Hindlimb muscle (tissue), 1 donor: ENCODE measurements at places on chromosomes 3 and 15.

GRCh38 chr3:23264413-23264812 is 61.3 kb downstream of the UBE2E2 start:
- DNase-seq: no peak

GRCh38 chr3:172259111-172259541 is 189.1 kb downstream of the GHSR start:
- peak; percentile 64 for DNase-seq

GRCh38 chr3:62686503-62687294 is 188.5 kb downstream of the CADPS start:
- no peak for DNase-seq

DNA sequence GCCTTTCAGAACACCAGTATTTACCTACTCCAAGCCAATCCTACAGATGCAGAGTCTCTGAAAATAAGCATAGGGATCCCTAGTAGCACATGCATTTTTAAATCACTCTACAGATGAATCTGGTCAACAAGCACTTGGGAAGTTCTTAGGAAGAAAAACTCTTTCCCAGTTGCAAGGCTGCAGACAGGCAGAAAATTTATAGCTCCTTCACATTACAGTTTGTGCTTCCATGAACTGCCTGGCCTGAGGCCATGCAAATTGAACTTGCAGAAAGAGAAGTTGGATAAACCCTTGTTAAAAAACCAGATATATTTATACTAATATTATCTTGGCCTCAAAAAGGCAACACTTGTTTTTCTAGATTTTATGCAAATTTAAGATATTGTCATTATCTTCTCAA is 256.9 kb downstream of the EPHA3 start:
- DNase-seq: peak; percentile 72

DNA sequence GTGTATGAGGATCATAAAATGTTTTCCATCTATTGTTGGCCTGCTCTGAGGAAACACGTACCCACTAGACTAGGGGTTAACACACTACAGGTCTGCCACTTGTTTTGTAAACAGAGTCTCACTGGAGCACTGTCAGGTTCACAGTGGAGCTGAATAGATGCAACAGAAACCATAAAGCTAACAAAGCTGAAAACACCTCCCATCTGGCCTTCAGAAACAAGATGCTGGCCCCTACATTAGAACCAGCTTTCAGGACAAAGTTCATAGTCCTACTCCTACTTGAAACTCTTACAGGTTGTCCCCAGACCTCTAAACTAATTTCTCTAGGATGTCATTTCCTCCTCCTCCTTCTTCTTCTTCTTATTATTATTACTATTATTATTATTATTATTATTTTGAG is 42.3 kb downstream of the SNX4 start:
- DNase-seq: no peak

GRCh38 chr3:18866899-18867298 is 281.4 kb upstream of the KCNH8 start:
- DNase-seq: no peak

GRCh38 chr15:73979636-73980035 is 12.5 kb downstream of the STOML1 start:
- no peak for DNase-seq

DNA sequence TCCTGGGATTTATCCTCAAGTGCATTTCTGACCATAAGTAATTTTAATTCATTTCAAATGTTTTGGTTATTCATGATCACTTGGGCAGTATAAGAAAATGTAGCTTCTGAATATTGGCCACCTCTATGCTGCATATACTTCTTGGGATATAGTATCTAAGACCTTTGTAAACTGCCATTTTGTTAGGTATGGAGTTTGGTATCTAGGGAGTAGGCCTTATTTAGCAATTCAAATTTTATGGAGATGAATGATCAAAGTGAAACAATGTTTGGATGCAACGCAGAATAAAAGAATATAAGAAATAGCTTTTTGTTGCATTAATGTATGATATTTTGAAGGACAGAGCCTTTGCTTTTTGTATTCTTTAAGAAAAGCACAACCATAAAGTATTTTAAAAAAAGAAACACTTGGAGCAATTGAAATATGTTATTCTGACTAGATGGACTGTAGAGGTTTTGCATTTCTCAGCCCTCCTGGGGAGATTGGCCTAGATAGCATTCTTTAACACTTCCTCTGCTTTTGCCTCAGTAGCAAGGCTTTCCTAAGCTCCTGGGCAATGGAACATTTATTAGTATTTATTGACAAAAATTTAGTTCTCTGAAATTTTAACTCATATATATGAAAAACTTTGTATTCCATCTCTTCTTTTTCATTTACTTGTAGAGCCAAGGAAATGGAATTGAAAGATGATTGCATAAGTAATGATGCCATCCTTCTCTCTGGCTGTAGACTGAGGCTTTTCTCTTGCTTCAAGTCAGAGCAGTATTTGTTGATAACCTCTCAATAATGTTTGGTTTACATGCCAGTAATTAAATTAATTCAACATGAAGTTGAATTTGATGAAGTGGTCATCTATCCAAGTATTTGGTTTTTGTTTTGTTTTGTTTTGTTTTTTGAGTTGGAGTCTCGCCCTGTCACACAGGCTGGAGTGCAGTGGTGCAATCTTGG is 61.8 kb upstream of the UTS2B start:
- no peak for DNase-seq

DNA sequence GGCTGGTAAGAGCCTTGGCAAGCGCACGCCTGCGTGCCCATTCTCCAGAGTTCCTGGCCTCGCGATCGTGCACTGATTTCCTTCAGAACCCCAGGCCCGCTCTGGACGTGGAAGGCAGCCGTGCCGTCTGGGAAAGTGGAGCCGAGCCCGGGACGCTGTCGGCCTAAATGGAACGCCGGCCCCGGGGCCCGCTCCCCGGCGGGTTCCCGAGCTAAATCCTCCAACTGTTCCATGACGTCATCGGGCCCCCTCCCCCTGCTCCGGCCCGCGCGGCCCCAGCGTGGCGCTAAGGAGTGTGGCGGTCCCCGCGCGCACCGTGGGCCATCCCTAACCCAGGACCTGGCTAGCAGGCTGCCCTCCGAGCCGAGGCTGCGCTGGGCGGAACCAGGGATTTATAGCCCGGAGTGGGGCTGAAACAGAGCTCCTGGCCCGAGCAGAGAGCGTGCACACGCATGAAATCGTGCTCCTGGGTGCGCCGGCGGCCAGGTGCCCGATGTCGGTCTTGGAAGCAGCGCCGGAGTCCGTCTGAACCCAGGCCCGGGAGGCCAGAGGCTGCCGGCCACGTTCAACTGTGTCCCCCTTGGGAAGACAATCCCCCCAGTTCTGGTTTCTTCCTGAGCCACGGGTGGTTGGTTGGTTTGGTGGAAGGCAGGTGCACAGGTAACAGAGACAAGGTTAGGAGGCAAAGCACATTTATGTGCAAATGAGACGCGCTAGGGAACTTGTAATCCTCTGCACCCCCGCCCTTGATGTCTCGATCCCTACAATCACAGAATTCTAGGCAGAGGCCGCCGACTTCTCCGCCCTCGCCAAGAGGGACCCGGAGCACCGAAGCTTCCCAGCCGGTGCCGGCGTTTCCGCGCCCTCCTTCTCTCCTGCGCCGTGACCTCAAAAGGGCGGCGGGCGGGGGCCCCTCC is 84.9 kb upstream of the ETV5 start:
- DNase-seq: peak; percentile 69

DNA sequence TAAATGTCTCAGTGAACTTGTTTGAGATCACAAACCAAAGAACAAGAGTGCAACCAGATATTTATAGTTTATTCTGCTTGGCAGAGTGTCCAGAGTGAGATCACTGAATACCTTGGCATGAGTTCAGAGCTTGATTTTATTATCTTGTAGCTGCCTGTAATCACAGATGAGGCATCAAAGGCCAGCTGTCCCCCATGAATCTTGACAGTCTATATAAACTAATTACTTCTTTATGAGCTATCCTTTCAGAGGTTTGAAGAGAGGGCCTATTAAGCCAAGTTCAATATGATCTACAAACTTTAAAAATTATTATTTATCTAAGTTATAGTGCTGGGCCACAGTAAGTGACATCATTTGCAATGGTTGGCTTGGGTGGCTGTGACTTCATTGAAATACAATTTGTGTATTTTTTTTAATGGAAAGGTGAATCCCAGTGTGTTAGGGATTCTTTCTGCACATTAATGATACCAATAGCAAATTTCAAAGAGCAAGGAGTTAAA is 251.5 kb downstream of the CLSTN2 start:
- DNase-seq: peak; percentile 56
